Putamen (tissue), 1 donor: ENCODE measurements at places on chromosomes 2 and 18.

DNA sequence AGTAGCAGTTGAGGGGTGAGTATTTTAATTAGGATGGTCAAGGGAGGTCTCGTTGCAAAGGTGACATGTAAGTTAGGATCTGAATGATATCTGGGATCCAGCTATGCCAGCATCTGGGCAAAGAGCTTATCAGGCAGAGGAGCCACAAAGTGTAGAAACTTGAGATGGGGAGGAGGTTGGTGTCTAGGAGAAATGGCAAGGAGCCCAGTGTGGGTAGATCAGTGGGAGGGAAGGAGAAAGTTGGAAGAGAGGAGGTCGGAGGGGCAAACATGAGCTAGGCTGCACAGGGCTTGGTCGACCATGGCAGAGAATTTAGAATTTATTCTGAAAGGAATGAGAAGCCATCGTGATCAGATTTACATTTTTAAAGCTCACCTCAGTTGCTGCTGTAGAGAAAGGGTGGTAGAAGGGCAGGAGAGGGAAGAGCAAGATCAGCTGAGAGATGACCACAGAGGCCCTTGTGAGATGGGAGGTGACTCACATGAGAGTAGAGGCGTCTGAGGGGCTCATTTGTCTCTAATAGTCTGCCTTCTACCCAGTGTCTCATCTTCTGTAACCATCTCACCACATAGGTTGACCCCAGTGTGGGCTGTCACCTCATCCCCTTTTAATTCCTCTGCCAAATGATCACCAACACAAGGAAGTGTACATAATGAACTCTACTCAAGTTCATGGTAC is 170.0 kb downstream of the ETAA1 start:
- DNase-seq, result no peak

GRCh38 chr2:101516823-101517690 is 42.1 kb upstream of the RFX8 start:
- no peak for DNase-seq

DNA sequence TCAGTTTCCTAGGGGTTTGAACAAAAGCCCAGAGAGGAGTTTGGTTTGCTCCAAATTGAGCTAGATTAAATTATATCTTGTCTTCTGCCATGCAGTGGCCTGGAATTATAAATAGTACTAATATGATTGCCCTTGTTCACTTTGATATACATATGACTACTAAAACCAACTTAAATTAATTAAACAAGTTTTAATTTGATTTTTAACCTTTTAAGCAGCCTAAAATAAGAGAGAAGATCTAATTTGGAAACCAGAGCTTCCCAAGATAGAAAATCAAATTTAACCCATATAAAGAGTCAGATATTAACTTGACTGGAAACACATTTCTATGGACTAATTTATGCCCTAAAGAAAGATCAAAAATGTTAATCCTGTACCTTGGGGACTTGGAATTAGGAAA is 444.5 kb upstream of the SLC8A1 start:
- DNase-seq, result no peak

GRCh38 chr2:228847684-228848083 is 423.4 kb downstream of the PID1 start:
- DNase-seq, result no peak

- DNase-seq, result no peak
Measured at GRCh38 chr2:218010984-218011652, 8.3 kb upstream of the TNS1 start.

GRCh38 chr18:76544511-76545345 is 49.7 kb upstream of the ZNF516 start:
- DNase-seq, result no peak

DNA sequence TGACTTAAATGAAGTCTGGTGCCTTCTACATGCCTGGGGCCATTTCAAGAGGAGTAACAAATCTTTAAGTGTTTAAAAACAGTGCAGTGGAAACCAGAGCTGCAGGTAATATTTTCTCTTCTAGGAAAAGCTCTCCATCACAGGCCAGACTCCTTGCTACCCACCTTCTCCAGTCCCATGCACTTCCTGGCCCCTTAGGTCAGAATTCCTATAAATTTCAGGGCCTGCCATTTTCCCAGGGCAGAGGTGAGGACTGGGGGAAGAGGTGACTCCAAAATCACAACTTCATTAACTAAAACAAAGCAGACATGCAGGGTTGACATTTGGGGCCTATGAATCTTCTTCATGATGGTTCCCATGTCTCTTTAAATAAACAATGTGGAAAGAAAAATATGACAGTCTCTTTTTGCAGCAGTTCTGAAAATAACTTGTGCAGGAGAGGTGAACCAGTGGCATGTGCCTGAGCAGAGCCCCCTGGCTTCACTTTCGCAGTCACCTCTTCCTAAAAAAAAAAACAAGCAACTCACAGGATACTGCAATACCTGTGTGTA is 63.7 kb upstream of the TANC1 start:
- DNase-seq, result no peak

- no peak for DNase-seq
Measured at GRCh38 chr18:13382954-13383827, 164.6 kb downstream of the LDLRAD4 start.

- DNase-seq, result no peak
Measured at GRCh38 chr2:197141702-197142473, 168.7 kb downstream of the ANKRD44 start.

DNA sequence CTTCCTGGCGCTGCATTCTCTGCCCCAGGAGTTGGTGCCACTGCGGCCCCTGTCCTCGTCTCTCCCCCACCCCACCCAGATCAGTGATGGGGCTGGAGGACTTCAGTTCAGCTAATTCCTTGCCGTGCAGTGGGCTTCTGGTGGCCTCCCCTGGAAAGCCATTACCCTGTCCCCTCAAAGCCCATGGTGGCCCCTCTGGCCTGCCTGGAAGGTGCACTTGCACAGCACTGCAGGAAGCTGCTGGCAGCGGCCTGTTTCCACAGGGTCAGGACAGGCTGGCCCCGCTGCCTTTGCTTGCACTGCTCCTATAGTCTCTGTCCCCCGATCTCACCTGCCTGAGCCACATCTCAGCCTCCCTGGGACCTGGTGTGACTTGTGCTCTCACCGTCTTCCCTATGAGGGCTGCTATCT is 105.1 kb downstream of the USP40 start:
- no peak for DNase-seq

- DNase-seq, result peak; percentile 94
Measured at GRCh38 chr2:127081826-127082633, 24.9 kb downstream of the BIN1 start.

GRCh38 chr2:154537024-154537423 is 161.5 kb upstream of the KCNJ3 start:
- no peak for DNase-seq

DNA sequence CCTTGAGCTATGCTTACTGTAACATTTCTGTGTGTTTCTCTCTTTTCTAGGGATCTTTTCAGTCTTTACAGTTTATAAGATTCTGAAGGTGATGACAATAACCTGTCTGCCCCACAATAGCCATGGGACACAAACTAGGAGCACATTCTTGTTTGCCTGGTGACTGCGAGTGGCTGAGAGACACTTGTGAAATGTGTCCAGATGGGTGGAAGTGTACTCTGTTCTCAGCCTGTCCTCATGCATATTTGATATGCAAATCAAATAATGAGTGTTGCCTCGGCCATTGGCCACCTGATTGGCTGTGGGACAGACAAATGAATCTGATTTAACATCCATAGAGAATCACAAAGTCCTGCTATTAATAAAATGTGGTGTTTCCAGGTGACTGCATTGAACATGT is 246.2 kb downstream of the HNMT start:
- no peak for DNase-seq

GRCh38 chr2:39218391-39218790 is 25.4 kb downstream of the CDKL4 start:
- DNase-seq, result no peak

- DNase-seq, result no peak
Measured at GRCh38 chr18:49893036-49893435, 79.7 kb upstream of the ACAA2 start.

DNA sequence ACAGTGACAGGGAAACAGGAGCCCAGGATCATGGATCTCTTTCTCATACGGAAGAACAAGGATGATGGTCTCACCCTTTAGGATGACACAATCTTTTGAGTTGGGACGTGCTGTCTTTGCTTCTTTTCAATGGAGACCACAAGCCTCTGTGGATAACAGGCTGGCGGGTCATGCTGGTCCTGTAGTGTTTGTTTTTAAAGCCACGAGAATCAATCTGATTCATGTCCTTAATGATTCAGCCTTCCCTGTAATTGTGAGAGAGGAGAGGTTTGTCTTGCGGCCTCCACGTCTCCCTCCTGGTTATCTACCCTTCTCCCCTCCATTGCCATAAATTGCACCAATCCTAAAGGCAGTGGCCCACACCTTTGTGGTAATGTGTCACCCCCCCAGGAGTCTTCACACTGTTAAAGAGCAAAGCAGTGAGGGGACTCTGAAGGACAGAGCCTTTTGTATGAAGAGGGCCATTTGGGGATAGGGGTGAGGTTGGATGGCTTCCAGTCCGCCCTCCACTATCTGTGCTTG is 87.7 kb upstream of the TGFA start:
- DNase-seq, result no peak

GRCh38 chr18:54232485-54233227 is 8.2 kb upstream of the MBD2 start:
- DNase-seq, result no peak

DNA sequence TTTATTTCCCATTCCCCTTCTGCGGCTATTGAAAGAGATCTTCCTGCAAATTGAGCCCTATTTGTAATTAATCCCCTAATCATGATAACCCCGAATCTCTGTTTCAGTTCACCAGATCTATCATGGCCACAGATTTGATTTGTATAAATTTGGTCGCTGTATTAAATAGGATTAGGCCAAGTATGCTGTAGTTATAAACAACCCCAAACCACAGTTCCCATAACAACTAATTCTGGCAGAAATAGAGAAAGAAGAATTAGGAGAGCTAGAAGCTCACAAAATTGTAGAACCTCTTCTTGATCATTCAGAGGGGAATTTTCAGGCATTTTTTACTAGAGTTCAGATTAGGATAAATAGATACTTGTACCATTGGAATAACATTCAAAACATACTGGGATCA is 433.7 kb upstream of the TNP1 start:
- no peak for DNase-seq

- DNase-seq, result no peak
Measured at GRCh38 chr18:79558933-79559416, 120.6 kb upstream of the CTDP1 start.

GRCh38 chr2:196143730-196144131 is 27.6 kb downstream of the STK17B start:
- no peak for DNase-seq

- DNase-seq, result no peak
Measured at GRCh38 chr2:151887164-151887563, 58.9 kb upstream of the ARL5A start.

DNA sequence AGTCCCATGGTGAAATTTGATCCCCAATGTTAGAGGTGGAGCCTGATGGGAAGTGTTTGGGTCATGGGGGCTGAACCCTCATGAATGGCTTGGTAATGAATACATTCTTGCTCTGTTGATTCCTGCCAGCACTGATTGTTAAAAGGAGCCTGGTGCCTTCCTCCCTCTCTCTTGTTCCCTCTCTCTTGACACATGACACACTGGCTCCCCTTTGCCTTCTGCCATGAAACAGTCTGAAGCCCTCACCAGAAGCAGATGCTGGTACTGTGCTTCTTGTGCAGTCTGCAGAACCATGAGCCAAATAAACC is 30.6 kb upstream of the EPC2 start:
- no peak for DNase-seq

GRCh38 chr18:54228364-54228763 is 3.9 kb upstream of the MBD2 start:
- no peak for DNase-seq

DNA sequence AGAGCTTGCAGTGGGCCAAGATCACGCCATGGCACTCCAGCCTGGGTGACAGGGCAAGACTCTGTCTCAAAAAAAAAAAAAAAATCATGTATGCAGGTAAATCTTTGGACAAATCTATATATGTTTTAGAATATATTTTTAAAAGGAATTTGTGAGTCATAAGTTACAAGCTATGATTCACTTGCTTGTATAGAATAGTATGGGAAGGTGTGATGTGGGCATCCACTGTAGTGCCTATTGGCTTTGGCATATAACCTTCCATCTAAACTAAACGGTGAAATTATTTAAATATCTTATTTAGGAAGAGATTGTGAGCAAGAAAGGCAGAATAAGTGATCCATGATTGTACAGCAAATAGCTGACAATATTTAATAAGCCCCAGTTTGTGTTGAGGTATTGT is 261.1 kb downstream of the GALNT13 start:
- DNase-seq, result no peak

DNA sequence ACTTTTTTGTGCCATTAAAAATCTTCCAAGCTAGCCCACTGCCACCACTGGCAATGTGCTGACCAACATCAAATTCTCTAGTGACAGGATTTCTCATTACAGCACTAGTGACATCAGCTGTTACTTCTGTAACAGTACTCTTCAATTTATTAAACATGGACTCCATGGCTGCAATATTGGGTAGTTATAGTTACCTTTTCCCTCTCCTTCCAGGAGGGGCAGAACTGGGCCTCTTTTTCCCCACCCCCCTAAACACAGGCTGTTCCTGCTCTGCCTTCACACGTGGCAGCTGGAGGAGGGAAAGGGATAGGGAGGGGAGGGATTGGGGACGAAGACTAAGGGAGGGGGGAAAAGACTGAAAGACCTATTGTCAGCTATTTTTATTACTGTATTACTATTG is 38.1 kb downstream of the TRAK2 start:
- no peak for DNase-seq

- no peak for DNase-seq
Measured at GRCh38 chr18:59783138-59783537, 85.9 kb upstream of the CCBE1 start.

DNA sequence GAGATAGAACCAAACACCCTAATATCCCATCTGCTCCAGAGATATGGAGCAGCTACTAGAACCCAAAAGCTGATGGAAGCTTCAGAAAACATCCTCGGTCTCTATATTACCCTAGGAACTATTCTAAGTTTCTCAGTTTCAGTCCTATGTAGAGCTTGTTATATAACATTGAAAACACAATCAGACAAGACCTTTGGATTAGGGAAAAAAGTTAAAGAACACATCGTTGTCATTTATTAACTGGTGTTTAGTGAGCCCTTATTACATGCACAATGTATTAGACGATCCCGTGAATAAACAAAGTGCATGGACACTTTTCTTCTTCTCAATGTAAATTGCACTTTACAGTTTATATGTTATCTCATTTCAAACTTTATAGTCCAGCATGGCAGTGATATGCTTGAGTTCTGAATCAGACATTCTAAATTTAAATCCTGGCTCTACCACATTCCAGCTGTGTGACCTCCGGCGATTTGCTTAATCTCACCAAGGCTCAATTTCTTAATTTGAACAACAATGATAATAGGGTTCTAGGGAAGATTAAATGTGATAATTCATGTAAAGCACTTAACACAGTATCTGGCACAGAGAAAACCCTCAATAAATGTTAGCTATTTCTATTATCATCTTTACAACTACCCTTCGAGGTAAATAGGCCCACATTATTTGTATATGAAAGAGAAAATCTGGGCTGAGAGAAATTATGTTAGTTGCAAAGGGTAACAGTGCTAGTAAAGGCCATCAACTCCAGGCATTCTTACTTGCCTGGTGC is 83.6 kb upstream of the PIK3C3 start:
- no peak for DNase-seq

DNA sequence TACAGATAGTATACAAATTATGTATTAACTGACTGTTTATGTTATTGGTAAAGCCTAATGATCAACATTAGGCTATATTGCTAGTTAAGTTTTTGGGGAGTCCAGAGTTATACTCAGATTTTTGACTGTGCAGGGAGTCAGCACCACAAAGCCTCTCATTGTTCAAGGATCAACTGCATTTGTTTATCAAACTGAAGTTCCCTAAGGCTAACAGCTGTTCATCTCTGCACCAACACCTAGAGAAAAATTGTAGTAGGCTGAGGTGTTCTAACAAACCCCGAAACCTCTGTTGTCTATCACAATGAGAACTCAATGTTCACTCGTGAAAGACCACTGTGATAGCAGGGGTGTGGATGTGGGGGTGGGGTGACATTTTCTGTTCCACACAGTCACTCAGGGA is 97.7 kb downstream of the HNMT start:
- DNase-seq, result no peak
